ENCODE measurements at places on chromosomes 5 and 9.

GRCh38 chr9:89879701-89880100 is 274.9 kb downstream of the GADD45G start:
- no peak for DNase-seq

- DNase-seq = no peak
Observed at GRCh38 chr5:179268399-179268952, 76.8 kb downstream of the ADAMTS2 start.

GRCh38 chr5:168611165-168611564 is 32.0 kb upstream of the PANK3 start:
- peak; percentile 53 for DNase-seq

DNA sequence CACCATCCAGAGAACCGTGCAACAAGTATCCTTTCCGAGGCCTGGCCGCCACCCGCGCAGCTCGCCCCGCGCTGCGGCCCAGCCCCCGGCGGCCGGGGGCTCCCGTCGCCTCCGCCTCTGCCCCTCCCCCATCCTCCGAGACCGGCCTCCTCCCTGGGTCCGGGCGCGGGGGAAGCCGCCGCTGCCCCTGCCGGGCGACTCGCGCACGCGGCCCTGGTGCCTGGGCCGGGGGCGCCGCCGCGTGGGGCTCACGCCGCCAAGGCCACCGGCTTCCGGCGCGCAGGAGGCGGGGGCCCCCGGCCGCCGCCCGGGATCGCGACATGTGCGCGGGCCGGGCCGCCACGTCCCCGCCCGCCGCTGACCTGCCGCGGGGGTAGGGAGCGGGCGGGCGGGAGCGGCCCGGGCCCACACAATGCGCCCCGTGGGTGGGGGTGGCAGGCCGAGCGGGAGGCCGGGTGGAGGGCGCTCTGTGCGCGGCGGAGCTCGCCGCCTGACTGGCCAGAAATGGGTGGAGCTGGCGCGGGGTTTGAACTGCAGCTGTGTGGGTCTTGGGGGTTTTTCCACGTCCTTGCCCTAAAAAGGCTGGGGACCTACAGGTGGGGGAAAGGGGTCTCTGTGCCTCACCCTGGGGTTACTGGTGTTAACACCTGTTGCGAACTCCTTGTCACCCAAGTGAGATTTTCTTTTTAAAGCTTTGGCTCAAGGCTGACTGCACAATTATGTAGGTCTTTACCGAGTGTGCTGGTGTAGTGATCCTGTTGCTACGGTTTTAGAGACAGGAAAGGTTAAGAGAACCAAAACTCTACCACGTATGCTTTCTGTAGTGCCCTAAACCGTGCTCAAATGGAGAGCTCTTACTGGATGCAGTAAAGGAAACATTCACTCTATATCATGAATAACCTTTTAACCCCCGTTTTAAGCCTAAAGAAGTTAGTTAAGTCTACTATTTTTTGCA is 32.3 kb downstream of the TNPO1 start:
- DNase-seq = peak; percentile 46

GRCh38 chr9:11915699-11916098 is 777.5 kb upstream of the TYRP1 start:
- DNase-seq = no peak

GRCh38 chr5:37664551-37664950 is 175.3 kb downstream of the GDNF start:
- DNase-seq = no peak

- DNase-seq = no peak
Observed at GRCh38 chr5:137086342-137086741, 412.8 kb downstream of the SPOCK1 start.

DNA sequence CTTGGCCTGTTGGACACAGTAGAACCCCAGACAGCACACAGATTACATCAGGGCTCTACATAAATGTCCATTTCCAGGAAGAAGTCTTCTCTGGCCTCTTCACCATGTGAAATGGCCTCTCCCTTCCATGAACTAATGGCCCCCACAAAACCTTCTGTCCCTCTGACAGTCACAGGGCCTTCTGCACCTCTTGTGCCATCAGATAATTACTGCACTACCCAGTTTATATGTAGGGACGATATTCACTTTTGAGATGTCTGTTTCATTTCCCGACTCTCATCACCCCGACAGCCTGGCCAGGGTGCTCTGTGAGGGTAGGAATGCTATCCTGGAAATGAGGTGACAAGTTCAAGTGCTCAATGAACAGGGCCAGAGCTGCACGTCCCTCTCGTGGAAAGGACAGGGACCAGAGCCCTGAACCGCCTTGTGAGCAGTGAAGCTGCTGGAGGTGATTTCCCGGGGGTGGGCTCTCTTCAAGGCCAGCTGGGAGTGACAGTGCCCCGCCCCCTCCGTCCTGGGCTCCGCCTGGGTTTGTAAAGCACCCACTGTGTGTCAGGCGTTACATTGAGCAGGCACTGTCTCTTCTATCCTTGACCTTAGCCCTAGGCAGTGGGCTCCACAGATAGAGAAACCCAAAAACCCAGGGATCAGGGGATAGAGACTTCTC is 3.0 kb upstream of the FAM78A start:
- no peak for DNase-seq

GRCh38 chr5:159601216-159601615 is 270.9 kb upstream of the IL12B start:
- peak; percentile 73 for DNase-seq

DNA sequence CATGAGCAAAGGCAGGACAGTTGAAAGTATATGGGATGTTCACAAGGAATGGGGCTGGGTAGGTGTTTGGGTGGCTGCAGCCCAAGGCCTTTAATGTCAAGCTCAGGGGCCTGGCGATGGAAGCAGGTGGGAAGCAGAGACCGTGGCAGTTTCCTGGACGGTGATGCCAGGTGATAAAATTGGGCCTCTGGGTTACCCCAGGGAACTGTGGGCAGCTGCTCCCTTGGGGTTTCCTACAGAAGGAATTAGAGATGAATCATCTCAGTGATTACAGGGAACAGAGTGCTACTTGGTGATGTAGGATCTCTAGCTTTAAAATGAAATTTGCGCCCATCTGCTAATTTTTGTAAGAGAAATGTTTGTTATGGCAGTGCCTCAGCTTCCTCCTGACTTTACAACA is 39.2 kb downstream of the TSTD2 start:
- no peak for DNase-seq

DNA sequence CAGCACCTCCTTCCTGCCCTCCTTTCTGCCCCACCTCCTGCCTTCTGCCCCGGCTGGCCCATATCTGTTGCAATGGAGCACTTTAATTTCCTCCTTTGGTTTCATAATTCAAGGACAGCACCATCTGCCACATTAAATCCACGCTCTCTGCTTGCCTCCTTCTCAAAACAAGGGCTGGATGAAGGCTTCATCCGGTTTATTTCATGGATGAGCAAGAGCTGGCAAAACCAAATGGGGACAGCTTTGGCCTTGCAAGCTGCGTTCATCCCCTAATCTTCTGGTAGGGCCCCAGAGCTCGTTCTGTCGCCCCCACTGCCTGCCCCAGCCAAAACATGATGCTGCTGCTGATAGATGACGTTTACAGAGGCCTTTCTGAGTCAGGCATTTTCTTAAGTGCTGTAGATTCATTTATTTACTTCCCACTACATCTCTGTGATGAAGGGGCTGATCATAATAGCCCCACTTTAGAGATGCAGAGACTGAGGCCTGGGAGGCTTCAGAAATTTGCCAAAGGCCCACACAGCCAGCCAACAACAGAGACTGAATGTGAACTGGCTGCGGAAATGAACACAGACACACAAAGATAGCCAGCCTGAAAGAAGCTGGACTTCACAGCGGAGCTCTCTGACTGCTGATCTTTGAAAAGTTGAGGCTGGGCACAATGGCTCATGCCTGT is 115.6 kb upstream of the CPEB4 start:
- peak; percentile 54 for DNase-seq

DNA sequence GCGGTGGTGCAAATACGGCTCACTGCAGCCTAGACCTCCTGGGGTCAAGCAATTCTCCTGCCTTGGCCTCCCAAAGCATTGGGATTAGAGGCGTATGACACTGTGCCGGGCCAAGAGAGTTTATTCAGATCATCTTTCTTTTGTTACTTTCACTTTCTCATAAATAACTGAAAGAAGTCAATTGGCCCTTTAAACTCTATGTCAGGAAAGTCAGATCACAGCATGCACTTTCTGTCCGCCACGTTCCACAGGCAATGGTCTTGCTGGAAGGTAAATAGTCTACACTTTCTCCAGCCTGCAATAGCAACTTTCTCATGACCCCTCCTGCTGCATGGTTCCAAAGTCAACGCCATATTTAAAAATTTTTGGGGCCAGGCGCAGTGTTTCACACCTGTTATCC is 6.5 kb upstream of the ARRDC1 start:
- DNase-seq = no peak

- DNase-seq = peak; percentile 61
Observed at GRCh38 chr5:126871441-126871840, 94.5 kb downstream of the LMNB1 start.

GRCh38 chr9:68980341-68980914 is 33.5 kb downstream of the PRKACG start:
- DNase-seq = no peak

GRCh38 chr5:143236682-143237081 is 166.8 kb downstream of the NR3C1 start:
- DNase-seq = no peak

- DNase-seq = no peak
Observed at GRCh38 chr5:1201327-1202025, at the start of gene SLC6A19. Gene SLC6A19 (plus strand): TSS chr5:1201595. CDS start chr5:1201651, 56 bp downstream.

DNA sequence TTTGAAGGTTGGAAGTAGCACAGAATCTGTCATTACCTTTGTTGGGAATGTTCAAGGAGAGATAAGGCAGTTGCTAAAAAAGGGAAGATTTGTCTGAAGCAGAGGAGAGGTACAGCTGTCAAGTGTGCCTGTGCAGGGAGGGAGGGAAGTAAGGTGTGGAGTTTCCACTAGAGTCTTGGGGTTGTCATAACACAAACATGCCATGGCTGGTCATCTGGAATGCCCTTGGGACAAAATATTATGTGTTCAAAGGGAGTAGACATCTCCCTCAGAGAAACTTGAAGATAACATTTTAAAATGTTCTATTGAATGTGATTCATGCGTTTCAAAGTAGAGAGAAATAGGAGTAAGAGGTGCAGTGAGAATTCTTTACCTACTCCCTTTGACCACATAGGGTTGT is 95.0 kb downstream of the MUSK start:
- no peak for DNase-seq

DNA sequence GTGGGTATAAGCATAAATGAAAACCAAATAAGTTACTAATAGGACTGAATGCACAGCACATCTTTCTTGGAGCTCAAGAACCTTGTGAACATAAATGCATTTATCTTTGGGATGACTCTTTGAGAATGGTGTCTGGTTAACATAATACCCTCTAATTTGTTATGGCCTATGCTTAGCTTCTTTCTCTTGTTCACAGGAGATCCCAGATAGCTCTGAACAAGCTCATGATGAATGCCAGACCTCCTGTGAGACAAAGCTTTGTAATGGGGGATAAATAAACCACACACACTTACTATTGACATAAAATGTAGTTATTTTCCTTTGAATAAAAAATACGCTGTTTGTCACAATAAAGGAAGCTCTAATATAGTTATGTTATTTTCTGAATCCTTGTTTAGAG is 111.5 kb downstream of the PSAT1 start:
- DNase-seq = no peak

DNA sequence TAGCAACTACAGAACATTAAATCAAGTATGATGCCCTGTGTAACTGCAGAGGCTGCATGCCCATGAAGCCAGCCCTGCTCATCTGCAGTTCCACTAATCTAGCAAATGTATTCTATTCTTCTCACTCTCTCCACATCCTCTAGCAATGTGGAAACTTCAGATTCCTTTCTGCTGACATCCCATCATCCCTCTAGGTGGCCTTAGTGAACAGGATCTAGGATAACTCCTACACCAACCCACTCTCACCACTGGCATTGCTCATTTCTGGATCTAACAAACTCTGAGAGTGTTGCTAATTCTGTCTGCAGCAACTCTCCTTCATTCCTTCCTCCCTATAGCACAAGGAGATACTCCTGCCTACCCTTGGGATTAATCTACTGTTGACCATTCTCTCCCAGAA is 80.8 kb downstream of the FAM81B start:
- peak; percentile 68 for DNase-seq

GRCh38 chr9:9412241-9412640 is 1200.6 kb downstream of the PTPRD start:
- DNase-seq = no peak

DNA sequence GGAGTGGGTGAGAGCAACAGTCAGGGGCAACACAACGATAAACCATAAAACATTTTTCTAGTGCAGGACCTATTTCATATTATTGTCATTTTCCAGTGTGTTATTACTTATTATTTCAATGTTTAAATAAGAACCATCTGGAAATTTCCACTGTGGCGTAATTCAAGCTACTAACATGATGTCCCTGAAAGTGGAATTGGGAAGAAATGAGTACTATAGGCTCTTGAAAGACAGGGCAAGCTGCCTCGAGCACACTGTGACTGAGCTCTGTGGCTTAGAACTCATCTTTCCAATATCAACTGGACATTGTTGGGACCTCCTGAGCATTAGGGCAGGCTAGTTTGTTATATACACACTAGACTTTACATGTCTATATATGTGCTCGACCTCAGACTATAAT is 182.9 kb upstream of the RIOK2 start:
- DNase-seq = no peak

GRCh38 chr5:33774341-33774740 is 117.4 kb downstream of the ADAMTS12 start:
- DNase-seq = peak; percentile 45

GRCh38 chr5:122755783-122756182 is 19.1 kb upstream of the SNX2 start:
- DNase-seq = no peak

- no peak for DNase-seq
Observed at GRCh38 chr5:122297587-122298298, 14.3 kb upstream of the SNCAIP start.

All from iris pigment epithelial cell (primary cell).